Stimulated activated CD4-positive, alpha-beta T cell treated with anti-CD3 and anti-CD28 coated beads, Interleukin-1b, Interleukin-23, amount 100 ng/mL, for 1 hour (primary cell): ENCODE measurements at places on chromosomes 7 and 10.

DNA sequence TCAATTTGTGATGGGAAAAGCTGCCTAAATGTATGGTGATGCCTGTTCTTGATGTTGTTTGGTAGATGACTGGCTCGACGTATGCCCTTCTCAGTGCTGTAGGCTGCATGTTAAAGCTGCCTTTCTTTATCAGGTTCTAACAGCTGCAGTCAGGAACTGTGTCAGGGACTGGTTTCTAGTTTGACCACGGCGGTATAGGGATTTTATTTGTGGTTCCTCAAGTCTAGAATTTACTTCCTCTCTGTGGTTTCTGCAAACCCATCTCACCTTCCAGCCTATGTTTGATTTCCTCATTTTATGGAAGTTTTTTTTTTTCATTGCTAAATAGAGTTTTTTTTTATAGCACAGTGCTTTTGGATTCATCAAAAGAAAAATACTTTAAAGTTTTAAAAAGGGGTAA is 26.5 kb downstream of the LMTK2 start:
- DNase-seq = no peak

- DNase-seq = no peak
These were observed 427.6 kb downstream of the PHTF2 start for GRCh38 chr7:78226059-78226719.

- DNase-seq = no peak
These were observed 169.7 kb downstream of the NEURL1 start for GRCh38 chr10:103663236-103663635.

DNA sequence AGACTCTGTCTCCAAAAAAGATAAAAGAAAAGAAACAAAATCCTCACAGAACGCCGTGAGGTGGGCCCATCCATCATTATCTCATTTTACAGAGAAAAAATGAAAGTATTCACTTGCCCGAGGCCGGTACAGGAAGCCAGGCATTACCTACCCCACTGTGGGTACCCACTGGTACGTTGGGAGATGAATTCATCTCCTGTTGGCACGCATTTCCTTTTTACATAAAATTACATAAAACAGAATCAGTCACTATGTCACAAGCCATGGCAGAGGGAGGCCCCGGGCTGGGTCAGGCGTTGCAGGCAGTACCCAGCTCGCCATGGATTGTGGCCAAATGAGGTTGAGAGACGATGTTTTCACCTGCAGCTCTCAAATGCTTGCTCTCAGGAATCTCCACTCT is 38.6 kb upstream of the TNRC18 start:
- no peak for DNase-seq

GRCh38 chr7:114047889-114048288 is 129.1 kb upstream of the PPP1R3A start:
- DNase-seq = no peak

GRCh38 chr7:137462074-137462715 is 118.7 kb upstream of the PTN start:
- no peak for DNase-seq

- no peak for DNase-seq
These were observed 18.7 kb upstream of the DDIT4 start for GRCh38 chr10:72254813-72255568.

DNA sequence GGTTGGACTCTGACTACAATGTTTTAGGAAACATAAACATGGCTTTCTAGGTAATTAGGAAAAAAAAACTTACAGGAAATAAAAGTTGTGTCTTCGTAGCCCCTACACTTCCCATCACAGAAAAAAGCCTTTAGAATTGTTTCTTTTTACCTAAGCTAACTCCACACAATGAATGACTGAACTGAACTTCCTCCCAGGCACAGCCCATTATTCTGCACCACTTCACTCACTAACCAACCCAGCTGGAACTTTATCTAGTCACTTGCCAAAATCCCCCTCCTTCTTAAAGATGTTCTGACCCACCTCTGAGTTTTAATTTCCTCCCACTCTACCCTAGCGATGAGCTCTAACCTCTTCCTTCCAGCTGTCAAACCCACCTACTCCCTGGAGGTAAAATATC is 91.7 kb upstream of the MEOX2 start:
- no peak for DNase-seq

DNA sequence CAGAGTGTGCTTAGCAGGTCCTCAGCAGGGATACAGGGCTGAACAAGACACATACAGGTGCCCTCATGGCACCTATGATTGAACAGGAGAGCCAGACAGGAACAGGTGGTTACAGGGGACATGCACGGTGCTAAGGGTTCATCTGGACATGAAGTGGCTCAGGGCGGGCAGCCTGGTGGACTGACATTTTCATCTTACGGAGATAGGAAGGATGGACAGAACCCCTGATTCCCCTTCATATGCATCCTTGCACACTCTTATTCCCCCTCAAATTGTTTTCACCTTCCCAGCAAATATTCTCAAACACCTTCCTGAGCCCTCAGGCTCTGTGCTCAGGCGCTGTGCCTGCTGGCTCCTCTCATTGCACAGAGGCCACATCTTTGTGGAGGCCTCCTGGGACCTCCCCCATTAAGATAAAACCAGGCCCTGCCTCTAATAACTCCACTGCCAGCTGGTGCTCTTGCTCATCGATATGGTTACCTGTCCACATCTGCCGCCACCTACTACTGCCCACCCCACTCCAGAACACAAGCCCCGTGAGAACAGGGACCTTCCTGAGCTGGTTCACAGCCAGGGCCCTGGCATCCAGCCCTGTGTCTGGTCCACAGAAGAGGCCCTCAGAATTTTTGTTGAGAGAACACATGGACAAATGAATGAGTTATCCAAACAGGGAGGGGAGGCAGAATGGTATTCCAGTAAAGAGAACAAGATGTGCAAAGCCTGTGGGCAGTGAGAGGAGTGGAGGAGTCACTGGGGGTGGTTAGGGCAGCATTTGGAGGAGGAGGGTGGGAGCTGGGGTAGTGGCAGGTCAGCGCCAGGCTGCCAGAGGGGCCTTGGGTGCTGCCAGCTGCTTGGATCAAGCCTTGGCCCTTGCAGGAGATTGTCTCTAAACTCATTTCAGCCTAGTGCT is 68.9 kb upstream of the AQP1 start:
- no peak for DNase-seq

DNA sequence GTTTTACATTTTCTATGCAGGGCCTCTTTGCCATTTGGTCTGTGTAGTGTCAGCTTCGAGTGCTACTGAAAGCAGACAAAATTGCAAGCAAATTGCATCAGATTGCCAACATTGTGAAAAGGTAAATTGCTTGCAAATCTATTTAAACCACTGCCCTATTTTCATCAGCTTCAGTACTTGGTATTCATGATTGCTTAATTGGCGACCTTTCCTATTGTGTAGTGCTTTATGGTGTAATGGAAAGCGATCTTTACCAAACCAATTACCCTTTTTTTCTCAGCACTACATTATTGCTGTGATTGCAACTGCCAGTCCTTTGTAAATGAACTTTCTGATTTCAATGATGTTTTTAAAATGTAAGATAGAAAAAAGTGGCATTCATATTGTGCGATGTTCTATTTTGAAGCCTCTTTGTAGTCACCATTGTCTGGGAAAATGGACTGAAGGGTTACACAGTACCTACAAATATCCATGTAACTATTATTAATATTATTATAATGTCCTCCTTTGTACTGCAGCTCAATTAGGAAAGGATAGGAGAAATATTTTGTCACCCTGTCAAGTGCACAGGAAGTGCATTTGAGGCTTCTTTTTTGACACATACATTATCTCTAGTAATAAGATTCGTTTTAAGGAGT is 177.7 kb upstream of the SP8 start:
- no peak for DNase-seq

DNA sequence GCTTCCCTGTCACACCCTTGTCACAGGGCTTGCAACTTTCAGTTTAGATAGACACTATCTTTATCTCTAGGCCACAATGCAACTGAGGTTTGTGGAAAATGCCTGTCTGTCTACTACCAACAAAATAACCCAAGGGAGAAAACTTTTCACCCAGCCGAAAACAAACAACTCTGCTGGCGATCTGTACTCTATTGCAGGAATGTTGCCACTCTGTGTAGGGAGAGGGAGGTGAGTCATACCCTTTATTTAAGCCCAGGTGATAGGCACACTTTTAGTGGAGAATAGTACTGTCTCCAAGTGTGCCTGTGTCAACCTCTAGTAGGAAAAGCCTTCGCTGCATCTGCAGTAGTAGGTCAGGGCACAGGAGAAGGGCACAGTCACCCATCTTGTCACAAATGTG is 108.3 kb downstream of the SLC25A40 start:
- no peak for DNase-seq

DNA sequence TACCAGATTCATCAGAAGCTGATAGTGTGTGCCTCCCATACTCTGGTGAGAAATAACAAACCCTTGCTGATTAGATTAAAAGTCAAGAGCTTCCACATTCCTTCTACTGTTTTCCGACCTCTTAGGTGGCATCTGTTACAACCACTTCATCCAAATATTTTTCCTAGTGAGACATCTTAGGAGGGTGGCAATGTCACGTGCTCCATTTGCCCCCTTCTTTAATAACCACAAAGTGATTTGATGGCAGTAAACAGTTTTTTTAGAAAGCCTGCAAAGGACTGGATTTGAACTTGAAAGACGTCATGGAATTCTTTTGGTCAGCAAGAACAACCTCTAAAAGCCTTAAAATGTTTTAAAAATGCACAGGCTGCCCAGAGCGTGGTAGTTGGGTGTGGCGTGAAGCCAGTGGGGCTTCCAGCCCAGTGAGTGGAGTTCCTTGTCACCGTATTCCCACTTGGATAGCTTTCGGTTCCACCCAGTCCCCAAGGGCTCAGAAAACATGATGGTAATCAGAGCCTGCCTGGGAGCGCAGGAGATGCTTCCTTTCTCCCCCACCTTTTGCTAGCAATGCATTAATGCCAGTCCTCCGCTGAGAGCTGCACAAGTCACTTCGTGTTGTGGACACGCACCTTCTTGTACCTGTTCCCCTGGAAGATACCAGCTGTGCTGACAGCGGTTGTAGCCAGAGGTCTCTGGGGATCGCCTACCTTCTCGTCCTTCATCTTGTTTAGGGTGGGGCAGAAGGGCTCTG is 256.4 kb downstream of the KIAA1217 start:
- no peak for DNase-seq

DNA sequence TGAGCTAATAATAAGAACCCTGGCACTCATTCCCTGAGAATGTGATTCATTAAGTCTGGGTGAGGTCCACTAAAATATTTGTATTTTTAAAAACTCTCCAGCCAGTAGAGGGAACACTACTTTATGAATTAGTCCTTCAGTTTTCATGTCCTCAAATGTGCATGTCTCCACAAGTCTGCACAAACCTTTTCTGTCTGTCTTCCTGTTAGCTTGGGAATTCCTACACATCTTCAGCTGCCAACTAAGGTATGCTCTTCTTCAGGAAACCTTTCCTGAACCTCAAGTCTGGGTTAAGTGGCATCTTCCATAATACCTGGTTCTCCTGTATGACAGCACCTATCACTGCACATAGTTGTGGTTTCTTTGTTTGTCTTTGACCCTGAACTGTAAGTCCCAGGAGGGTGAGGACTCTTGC is 119.6 kb upstream of the MKX start:
- DNase-seq = no peak

DNA sequence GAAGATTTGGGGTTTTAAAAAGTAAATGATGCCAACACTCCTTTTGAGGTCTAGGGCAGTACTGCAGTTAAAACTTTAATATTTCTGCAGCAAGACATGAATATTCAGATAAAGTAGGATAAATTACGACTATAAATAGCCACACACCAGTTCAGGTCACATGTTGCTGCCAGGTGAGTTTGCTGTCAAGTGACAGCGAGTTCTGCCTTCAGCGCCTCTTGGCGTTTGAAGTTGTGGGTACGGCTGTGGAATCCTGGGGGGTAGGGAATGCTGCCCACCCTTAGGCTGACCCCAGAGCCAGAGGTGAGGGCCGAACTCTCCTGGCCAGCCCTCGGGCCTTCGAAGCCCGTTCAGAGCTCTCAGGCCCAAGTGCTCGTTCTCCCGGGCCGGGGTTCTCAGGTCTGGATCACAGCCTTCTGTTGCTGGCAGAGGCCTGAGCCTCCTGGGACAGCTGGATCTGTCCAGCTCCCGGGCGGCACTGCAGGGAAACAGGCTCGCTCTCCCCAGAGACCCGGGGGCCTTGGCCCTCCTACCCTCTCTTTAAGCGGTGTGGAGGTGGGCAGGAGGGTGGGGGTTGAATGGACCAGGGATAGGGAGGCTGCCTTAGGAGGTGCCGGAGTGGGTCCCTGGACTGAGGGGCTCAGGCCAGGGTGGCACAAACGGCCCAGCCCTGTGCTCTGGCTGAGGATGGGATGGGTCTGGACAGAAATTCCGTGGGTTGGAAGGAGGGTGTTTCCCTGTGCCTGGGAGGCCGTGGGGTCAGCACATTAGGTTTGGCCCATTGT is 5.4 kb downstream of the BRI3 start:
- no peak for DNase-seq

DNA sequence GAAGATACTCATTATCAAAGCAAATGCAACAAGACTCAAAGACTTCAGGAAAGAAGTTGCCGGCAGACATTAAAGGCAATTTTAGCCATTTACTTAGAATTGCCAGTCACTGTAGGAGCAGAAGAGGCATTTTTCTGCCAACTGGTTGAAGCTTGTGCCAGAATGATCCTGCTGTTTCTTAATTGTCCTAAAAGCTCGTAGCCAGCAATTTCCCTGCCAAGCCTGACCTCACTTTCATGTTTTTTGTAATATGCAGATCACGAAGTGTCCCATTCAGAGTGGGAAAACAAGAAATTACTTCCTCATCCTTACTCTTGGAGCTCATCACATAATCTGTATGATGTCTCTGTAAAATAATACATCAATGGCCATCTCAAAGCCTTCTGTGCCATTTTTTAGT is 130.9 kb upstream of the ANKRD1 start:
- no peak for DNase-seq

- DNase-seq = no peak
These were observed 112.2 kb downstream of the CYTH3 start for GRCh38 chr7:6160191-6160623.

DNA sequence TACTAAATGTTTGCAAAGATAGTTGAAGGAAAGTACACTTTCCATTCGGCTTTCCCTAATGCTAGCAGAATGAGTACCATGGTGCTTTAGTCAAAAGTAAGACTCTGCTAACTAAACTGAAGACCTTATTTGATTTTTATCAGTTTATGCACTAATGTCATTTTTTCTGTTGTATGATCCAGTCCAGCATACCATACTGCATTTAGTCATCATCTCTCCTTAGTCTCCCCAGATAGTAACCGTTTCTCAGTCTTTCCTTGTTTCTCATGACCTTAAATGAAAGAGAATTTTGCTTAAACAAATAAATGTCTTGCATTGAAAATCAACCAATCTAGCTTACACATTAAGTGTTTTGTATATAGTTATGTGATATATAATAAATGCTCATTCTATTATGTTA is 529.5 kb upstream of the SEMA3D start:
- no peak for DNase-seq

DNA sequence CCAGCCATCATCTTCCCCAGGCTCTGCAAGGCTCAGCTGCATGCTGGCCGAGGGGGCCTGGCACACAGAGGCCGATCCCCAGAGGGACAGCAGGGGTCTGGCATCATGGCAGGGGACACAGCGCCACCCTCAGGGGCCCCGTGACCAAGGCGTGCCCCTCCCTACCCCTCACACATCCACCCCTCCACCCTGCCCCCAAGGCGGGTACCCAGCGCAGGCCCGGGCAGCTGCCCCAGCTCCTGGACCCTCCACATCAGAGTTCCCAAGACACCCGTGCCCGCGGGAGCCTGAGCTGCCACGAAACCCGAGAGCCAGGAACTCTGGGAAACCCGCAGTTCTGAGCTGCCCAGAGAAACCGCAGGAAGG is 46.5 kb upstream of the TNRC18 start:
- DNase-seq = no peak

- DNase-seq = no peak
These were observed 8.2 kb upstream of the GET4 start for GRCh38 chr7:868189-868486.
